ENCODE measurements at places on chromosomes 13 and 19.
A peak's percentile ranks its signal among the peaks of the same experiment; 100 is the strongest.

- peak; percentile 78 for DNase-seq
Observed at GRCh38 chr19:7926021-7926726, at the start of gene CTXN1. TSS of gene CTXN1 (minus strand) at chr19:7926135. CDS start at chr19:7925538, 597 bp downstream.

DNA sequence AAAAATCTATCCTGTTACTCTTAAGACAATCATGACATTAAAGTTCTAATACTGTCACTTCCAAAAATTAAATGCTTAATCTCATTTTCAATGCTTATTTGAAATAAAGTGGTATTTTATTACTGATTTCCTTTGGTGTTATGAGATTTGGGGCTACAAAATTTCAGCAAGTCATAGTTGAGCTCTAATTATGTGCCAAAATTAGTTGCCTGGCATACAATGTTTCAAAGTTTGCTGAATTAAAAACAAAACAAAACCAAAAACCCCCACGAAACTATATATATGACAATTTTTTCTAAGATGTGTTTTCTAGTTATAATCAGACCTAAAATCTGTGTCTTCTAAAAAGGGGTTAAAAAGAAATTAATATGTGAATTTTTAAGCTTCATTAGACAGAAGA is 62.2 kb downstream of the KCNRG start:
- DNase-seq = no peak

- no peak for DNase-seq
Observed at GRCh38 chr13:19605161-19605955, 28.1 kb upstream of the MPHOSPH8 start.

DNA sequence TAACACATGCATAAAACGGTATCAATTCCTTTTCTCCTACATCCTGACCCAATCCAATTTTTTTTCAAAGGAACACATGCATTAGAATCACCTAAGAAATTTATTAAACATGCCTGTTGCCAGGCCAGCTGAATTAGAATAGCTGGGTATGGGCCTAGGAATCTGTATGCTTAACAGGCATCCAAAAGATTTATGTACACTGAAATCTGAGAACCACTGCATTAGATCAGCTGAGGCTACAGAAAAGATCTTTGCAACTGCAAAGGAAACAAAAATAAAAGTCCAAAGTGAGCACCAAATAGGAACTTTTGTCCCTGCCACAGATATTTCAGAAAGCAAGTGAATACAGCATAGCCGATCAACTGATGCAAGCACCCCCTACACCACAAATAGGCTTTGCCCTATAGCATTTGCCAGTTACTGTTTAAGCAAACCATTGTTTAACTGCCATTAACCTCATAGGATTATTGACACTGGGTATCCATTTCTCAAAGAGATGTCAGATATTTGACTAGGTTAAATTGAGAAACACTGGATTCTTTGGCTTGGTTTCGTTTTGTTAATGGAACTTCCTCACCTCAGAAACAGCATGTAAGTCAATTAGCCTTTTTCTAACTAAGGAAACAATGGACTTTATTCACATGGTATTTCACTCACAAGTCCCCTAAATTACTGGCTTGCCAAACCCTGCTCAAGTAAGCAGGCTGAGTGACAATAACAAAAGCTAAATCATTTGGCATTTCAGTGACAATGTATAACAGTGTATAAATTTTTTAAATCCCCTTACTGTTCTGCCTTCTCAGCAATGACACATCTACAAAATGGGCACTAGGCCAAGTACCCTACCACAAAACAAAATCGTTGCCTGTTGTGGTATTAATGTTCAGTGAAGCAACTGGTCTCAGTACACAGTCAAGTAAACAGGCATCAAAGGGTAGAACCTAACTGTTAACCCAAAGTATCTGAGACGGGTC is 67.8 kb downstream of the SUCLA2 start:
- DNase-seq = no peak

- DNase-seq = peak; percentile 81
Observed at GRCh38 chr13:46551410-46552302, 1.3 kb upstream of the LRCH1 start.
